ENCODE measurements at places on chromosomes 1 and 21. TPM values are rescaled to one million over a fixed set of nuclear protein-coding genes. Genes with fewer than 3 reads are reported as not detected.

The FOXD2 gene
- total RNA-seq, result under 0.01 TPM

DNA sequence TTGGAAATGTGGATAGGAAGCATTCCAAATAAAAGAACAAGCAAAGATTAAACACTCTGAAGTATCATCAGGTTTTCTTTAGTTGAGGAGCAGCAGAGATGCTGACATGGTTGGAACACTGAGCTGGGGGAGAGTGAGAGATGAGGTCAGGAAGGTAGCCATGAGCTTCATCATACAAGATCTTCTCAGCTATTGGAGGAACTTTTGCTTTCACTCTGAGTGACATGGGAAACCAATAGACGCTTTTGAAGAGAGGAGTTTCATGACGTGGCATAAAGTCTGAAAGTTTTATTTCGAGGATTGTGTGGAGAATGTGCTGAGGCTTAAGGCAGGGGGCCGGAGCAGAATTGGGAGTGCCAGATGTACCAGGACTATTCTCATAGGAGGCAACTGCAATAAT is 616.2 kb upstream of the CAMK1G start:
- no peaks in the 10 kb centered on the region for H3K27me3 ChIP-seq
- H3K4me1 ChIP-seq, result no peaks in the 10 kb centered on the region
- H3K36me3 ChIP-seq, result no peaks in the 10 kb centered on the region
- no peak for DNase-seq
- no peak overlapping the region for H3K4me3 ChIP-seq
- no peak overlapping the region for H3K27ac ChIP-seq

- peaks cover 2% of the 10 kb centered on the region for H3K27me3 ChIP-seq
- DNase-seq, result no peak
- no peaks in the 10 kb centered on the region for H3K4me1 ChIP-seq
- H3K4me3 ChIP-seq, result no peak overlapping the region
- H3K27ac ChIP-seq, result no peak overlapping the region
Measured at GRCh38 chr1:42392255-42392654, 11.7 kb downstream of the RIMKLA start.

- H3K36me3 ChIP-seq, result no peaks in the 10 kb centered on the region
- H3K4me3 ChIP-seq, result no peak overlapping the region
- H3K27ac ChIP-seq, result peak overlapping the region; percentile 96
- H3K4me1 ChIP-seq, result peaks cover 23% of the 10 kb centered on the region
Measured at GRCh38 chr1:8137481-8138244, 111.6 kb upstream of the ERRFI1 start.

The NCF2 gene
- total RNA-seq, result 2.8 TPM

GRCh38 chr1:30777060-30777903 is 19.7 kb upstream of the LAPTM5 start:
- H3K4me3 ChIP-seq, result no peak overlapping the region
- H3K27me3 ChIP-seq, result peaks cover 11% of the 10 kb centered on the region
- no peak overlapping the region for H3K27ac ChIP-seq

GRCh38 chr1:184017306-184017705 is 20.2 kb downstream of the COLGALT2 start:
- DNase-seq, result no peak
- H3K27me3 ChIP-seq, result no peaks in the 10 kb centered on the region
- no peaks in the 10 kb centered on the region for H3K36me3 ChIP-seq
- H3K4me3 ChIP-seq, result no peak overlapping the region
- H3K27ac ChIP-seq, result no peak overlapping the region

The GJA8 gene
- not detected for total RNA-seq

DNA sequence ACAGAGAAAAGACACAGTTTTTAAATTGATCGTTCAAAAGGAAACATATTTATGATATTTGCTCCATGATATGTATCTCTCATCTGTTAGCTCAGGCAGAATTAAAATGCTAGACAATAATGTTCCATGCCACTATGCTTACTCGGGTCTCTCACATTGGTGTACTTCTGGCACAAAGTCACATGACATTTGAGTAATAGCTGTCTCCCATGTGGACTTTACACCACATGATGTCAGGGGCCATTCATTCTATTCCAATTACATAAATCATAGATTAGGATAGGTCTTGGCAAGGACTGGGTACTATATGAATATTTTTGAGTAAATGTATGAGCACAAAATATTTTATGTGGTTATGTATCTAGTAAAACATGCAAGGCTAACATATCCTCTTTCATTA is 648.4 kb downstream of the PLA2G4A start:
- peaks cover 2% of the 10 kb centered on the region for H3K4me1 ChIP-seq
- no peaks in the 10 kb centered on the region for H3K27me3 ChIP-seq
- no peak overlapping the region for H3K4me3 ChIP-seq
- no peak for DNase-seq
- H3K27ac ChIP-seq, result no peak overlapping the region
- no peaks in the 10 kb centered on the region for H3K36me3 ChIP-seq

GRCh38 chr1:3729594-3730542 is 22.4 kb upstream of the CCDC27 start:
- H3K27me3 ChIP-seq, result no peaks in the 10 kb centered on the region
- H3K36me3 ChIP-seq, result no peaks in the 10 kb centered on the region
- DNase-seq, result no peak

DNA sequence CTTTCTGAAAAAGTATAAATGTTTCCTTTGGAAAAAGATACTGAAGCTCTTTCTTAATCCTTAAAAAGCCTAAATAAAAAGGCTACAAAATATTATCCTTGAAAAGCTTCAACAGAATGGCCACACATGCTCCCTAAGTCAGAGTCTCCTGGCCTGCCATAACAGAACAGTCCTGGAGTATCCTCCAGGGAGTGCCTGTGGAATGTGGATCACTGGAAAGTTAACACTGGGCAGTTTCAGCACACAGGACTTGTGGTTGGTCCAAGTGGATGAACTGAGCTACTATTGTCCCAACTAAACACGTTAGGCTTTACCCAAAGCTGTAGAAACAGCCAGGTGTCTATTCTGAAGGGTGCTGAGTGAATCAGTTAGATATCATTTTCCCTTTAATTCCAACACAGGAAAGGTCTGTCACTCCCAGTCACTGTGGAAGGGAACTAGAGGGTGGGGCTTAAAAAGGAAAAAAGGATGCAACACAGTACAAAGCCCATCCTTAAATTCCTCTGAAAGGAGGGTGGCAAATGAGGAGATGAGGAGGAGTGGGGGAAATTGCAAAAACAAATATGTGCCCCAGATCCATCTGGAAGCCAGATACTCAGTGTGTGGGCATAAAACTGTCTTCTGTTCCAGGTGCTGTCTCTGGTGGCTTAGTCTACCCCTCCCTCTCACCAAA is 196.3 kb upstream of the SPAG17 start:
- no peak overlapping the region for H3K4me3 ChIP-seq
- DNase-seq, result no peak
- H3K27me3 ChIP-seq, result no peaks in the 10 kb centered on the region
- H3K27ac ChIP-seq, result no peak overlapping the region
- no peaks in the 10 kb centered on the region for H3K36me3 ChIP-seq
- H3K4me1 ChIP-seq, result no peaks in the 10 kb centered on the region

DNA sequence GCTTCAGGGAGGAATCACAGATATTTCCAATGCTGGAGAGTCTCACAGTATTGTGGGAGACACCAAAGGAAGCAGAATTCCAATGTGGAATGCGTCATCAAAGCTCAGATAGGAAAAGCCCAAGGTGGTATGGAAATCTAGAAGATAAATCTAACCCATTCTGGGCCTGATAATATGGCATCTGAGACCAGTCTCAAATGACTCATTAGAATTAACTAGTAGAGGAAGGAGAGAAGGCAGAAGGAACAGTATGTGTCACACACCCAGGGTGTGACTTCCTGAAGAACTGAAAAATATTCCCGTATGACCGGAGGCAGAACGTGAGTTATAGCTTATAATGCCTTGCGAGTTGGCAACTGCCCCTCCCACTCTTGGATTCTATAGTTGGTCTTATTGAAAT is 499.2 kb downstream of the PLPP3 start:
- no peak overlapping the region for H3K27ac ChIP-seq
- H3K36me3 ChIP-seq, result no peaks in the 10 kb centered on the region
- H3K4me1 ChIP-seq, result peaks cover 4% of the 10 kb centered on the region
- H3K27me3 ChIP-seq, result no peaks in the 10 kb centered on the region
- H3K4me3 ChIP-seq, result no peak overlapping the region

GRCh38 chr21:45146306-45146705 is 71.9 kb downstream of the ADARB1 start:
- H3K27me3 ChIP-seq, result no peaks in the 10 kb centered on the region
- H3K36me3 ChIP-seq, result peaks cover 60% of the 10 kb centered on the region
- H3K27ac ChIP-seq, result no peak overlapping the region
- peaks cover 16% of the 10 kb centered on the region for H3K4me1 ChIP-seq

All from IMR-90 (cell line).